Aorta (tissue), 5 donors: ENCODE measurements at places on chromosomes 12 and 14. TPM values are rescaled to one million over a fixed set of nuclear protein-coding genes. Genes with fewer than 3 reads are reported as not detected.

DNA sequence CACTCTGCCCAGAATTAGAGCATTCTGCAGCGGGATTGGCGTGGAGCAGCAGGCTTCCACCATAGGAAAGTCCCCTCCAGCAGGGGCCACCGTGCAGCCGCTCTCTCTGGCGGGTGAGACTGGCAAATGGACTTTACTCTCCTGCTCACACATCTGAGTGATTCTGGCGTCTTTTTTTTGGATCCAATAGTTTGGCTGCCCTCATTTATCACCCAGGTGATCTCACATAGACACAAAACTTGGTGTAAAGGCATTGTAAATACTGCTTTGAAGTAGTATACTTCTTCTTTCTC is 130.3 kb downstream of the TGFB3 start:
- no peak for DNase-seq

- DNase-seq, result peak; percentile 76
Measured at GRCh38 chr14:73771848-73772638, 57.9 kb upstream of the PNMA1 start.

- no peak for DNase-seq
Measured at GRCh38 chr12:106150555-106150954, 11.8 kb upstream of the NUAK1 start.

GRCh38 chr14:61925043-61925442 is 162.8 kb downstream of the SNAPC1 start:
- DNase-seq, result no peak

- DNase-seq, result no peak
Measured at GRCh38 chr14:31244626-31245025, 37.0 kb upstream of the HECTD1 start.

GRCh38 chr14:36784541-36784940 is 122.9 kb downstream of the PAX9 start:
- DNase-seq, result no peak

DNA sequence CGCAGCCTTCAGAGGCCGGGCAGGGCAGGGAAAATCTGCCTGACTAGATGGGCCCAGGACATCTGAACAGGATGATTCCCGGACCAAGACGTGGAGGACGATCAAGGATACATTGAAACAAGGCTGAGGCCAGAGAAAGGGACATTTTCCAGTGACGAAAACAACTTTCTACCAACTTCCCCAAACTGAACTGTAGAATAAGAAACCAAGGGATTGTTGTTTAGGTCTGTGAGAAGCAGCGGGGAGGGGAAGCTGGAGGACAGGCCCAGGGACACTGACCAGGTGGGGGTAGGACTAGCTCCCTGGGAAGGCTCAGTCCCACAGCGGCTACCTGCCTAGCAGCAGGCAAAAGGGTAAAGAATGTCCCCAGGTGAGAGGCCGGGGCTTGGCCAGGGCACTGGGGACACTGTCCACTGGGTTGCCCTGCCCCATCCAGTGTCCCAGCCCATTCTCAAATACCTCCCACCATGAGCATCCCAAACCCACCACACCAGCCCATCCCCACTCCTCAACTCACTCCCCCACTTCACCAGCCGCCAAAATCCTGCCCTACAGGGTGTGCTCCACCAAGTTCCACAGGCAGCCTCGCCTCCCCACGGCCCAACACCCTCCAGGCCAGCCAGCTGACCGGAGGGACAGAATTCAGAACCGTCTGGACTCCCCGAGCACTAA is 995 bp downstream of the TNFRSF1A start:
- DNase-seq, result peak; percentile 62

GRCh38 chr12:90593596-90594295 is 361.2 kb downstream of the CCER1 start:
- DNase-seq, result no peak

DNA sequence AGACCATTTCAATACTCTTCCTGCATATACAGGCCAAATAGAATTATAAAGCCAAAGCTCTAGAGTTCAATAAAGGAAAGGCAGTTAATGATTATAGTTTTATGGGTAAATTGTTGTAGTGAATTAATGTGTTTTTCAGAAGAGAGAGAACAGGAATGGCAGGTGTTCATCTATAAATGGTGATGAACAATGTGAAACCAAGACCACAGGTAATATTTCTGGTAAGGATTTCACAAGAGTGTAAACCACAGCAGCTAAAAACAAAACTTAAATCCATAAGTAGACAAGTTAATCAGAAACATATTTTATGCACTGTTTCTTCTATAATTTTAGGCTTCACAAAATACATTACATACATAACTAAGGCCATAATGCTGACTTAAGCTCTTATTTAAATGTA is 204.4 kb downstream of the SYT1 start:
- DNase-seq, result no peak

GRCh38 chr12:79834712-79835376 is 100.1 kb downstream of the PPP1R12A start:
- no peak for DNase-seq

GRCh38 chr12:121089031-121089812 is 43.5 kb upstream of the P2RX7 start:
- DNase-seq, result no peak

DNA sequence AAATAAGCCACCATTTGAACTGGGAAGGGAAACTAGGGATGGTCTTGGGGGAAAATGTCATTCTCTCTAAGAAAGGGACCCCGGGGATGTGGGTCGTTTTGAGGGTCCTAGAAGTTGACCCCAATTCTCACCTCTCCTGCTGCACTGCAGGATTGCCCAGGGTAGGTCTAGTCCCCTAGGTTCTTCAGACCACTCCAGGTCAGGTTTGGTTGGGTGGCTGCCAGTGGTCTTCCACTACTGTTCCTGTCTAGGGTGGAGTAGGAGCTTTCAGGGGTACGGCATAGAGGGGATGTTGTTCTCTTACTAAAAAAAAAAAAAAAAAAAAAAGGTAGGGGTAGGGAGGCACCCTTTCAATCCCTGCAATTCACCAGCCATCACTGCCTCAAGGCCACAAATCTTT is 7.3 kb downstream of the HOXC8 start:
- no peak for DNase-seq

GRCh38 chr12:57237596-57237931 is 8.1 kb downstream of the SHMT2 start:
- DNase-seq, result no peak

- no peak for DNase-seq
Measured at GRCh38 chr14:76647697-76648298, 113.5 kb upstream of the VASH1 start.

DNA sequence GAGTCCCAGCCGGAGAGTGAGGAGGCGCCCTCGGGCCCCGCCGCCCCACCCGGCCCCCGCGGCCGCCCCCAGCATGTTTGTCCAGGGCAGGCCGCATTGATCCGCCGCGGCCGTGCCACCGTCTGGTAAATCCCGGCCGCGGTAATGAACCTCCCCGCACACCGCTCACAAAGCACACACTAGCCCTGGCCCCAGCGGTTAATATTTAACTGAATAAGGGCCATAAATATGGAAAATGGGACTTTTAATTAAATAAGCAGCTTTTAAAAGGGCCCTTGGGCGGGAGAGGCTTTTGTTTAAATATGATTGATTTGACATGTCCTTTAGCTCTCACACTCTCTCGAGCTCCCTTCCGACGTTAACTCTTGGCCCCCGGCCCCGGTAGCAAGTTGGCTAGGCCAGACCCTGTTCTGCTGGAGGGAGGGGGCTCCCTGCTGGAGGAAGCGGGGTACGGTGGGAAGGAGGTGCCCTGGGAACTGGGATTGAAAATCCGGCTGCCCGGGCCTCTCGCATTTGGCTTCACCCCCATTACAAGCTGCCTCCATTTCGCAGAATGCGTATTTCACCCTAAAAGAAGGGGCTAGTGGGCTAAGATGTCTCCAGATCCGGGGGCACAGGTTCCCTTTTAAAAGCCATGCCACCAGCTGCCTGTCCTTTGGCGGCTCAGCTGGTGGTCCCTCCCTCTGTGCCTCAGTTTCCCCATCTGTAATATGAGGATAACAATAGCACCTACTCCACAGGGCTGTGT is 199.8 kb downstream of the RBM19 start:
- DNase-seq, result no peak

DNA sequence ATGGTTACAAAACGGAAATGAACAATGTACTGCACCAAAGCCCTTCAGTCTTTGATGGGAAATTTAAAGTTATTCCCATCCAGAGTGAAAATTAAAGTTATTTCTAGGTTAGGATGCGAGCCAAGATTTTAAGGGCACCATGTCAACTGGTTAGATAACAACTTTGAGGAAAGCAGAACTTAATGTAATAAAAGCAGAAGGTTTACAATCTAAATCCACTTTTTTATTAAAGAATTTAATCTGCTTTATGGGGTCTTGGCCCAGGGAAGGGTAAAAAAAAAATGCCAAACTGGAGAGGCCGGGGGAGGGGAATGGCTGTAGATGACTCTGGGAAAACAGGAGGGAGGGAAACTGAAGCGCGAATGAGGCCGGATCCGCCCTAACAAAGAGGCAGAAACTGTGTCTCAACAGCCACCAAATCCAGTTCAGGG is 108.2 kb upstream of the ATF7IP start:
- no peak for DNase-seq

The P2RX2 gene
- 0.27 TPM for total RNA-seq

The AMDHD1 gene
- 0.75 TPM for total RNA-seq

The RASAL1 gene
- total RNA-seq, result not detected

The VWF gene
- total RNA-seq, result 490 TPM

The FOXN4 gene
- total RNA-seq, result not detected

The TGM1 gene
- total RNA-seq, result 0.52 TPM

The NUP107 gene
- total RNA-seq, result 36.0 TPM

The PSMC6 gene
- total RNA-seq, result 78.3 TPM

The DHH gene
- 1.3 TPM for total RNA-seq

The ITFG2 gene
- total RNA-seq, result 43.7 TPM
